ENCODE measurements at places on chromosomes 3 and 15.

DNA sequence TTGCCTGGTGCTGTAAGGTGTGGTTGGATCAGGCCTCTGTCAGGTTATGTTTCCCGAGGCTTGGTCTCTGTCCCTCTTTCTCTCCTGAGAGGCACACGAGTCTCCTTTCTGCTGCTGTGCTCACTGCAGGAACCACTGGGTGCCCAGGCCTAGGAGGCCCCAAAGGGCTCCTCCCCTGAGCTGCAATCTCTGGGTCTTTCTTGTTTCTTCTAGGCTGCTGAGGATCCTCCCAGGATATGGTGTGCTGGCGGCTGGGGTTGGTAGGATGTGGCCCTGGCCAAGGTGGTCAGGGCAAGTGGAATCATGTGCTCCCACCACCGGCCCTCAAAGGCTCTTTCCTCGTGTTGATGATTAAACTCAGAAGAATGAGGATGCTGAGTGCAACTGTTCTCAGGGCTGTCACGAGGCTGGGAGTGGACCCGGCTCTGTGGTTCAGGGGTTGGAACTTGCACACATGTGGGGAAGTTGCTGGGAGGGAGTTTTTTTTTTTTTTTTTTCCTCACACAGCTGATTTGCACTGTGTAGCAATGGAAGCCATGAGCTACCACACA is 43.6 kb upstream of the CTSH start:
- DNase-seq: no peak

DNA sequence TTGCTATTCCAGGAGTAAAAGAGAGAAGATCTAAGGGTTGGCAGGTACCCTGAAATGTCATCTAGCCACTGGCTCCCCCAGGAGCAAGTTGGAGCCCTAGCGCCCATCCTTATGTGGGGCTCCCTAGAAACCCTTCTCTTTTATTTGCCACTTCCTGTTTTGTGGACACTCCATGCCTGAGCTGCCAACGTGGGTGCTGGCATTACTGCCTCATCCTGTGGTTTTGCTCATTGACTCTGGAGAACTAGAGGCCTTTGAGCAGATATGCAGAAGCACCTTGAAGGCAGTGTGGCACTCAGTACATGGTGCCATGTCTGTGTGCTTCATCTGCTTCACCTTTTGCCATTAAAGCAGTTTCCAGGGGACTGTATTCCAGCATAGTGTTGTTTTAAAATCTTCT is 8.1 kb downstream of the EDEM1 start:
- peak; percentile 14 for DNase-seq

GRCh38 chr3:31543375-31543774 is 10.7 kb downstream of the STT3B start:
- no peak for DNase-seq

- peak; percentile 59 for DNase-seq
These were observed 18.2 kb upstream of the ZBTB20 start for GRCh38 chr3:115165266-115165665.

DNA sequence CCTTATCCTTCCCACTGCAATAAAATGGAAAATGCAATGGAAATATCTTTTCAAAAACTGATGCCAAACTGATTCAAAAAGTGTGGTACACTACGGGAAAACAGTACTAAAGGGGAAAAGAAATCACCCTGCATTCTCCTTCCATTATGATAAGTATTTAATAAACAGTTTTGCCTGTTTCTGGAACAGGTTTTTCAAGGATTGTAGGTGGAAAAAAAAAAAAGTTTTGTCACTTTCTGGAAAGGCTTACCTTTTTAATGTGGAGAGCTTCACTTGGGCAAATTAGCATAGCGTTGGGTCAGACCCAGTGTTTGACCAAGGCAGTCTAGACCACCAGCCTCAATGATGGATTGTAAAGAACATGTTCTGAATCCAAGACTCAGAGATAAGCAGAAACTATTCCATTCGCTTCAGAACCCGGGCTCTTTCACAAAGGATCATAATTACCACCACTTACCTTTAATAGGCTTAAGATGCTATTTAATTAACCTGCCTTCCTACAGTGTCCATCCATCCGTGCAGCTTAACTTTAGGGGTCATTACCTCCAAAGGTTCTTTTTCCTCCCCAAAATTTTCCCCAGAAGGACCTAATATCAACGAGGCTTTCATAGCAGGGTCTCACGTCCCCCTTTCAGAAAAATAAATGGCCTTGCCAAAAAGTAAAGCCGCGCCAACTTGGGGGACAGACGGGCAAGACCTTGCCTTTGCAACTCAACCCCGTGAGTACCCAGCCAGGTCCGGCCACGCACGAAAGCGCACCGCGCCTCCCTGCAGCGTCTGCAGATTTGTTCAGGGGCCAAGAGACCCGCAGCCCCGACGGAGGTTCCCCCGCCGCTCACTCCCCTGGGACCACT is 1.0 kb downstream of the DCBLD2 start:
- peak; percentile 9 for DNase-seq

DNA sequence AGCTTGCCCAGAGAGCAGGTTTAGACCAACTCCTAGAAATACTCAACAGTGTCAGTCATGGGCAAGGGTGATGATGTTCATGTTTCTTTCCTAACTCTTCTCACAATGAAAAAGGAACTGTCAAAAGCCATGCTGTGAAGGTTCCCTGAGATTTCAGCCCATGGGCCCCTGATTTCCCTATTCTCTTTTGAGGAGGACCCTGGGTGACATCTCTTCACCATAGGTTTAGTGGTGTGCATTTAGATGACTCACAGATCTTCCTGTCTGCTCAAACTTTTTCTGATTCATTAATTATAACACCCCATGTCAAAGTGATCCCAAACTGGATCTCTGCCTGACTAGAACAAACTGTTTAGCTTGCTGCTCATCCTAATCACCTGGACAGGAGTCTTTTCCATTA is 108.0 kb downstream of the BBX start:
- DNase-seq: no peak

GRCh38 chr3:24318677-24319287 is 175.9 kb downstream of the THRB start:
- DNase-seq: no peak

GRCh38 chr15:41512940-41513505 is 604 bp downstream of the LTK start:
- DNase-seq: peak; percentile 21

DNA sequence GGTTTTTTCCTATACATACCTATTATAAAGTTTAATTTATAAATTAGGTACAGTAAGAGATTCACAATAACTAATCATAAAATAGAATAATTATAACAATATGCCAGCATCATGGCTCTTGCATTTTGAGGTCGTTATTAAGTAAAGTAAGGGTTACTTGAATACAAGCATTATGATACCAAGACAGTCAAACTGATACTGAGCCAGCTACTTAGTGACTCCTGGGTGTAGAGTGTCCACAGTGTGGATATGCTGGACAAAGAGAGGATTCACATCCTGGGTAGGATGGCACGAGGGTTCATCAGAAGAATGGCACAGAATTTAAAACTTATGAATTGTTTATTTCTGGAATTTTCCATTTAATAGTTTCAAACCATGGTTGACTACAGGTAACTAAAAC is 157.2 kb upstream of the IL12A start:
- no peak for DNase-seq

- DNase-seq: no peak
These were observed 87.0 kb downstream of the SMAD3 start for GRCh38 chr15:67152429-67152828.

GRCh38 chr15:28919201-28919635 is 33.4 kb downstream of the APBA2 start:
- DNase-seq: peak; percentile 26

DNA sequence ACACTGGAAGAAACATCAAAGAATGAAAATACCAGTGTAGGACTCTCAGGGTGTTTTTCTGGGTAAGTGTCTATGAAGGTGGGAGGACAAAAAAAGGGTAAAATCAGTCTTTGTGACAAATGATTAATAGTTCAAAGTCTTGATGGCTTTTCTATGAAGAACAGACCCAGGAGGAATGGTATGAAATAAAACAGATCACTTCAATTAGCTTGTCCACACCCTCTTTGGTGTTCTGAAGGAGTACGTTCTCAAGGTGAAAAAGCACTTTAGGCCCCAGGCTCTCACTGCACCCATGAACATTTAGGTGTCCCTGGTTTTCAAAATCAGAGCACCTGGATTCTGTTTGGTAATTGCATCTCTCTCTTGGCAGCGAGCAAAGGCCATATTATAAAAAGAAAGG is 383.6 kb upstream of the NR2F2 start:
- no peak for DNase-seq

- DNase-seq: no peak
These were observed 65.6 kb downstream of the SYNPR start for GRCh38 chr3:63343674-63344073.

GRCh38 chr3:108136561-108137459 is 46.0 kb upstream of the CD47 start:
- no peak for DNase-seq

DNA sequence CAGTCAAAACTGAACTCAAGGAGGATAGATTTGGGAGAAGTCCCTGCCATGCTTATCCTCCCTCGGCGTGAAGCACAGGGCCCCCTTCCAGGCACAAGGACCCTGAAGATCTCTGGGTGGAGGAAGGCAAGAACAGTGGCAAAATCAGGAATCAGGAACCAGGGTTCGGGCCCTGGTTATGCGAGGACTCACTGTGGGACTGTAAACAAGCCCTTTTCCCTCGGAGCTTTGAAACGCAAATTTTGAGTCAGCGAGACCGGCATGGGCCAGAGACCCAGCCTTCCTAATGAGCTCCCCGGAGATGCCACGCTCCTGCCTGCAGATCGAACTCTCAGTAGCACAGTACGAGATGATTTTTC is 70.1 kb downstream of the SLC12A8 start:
- no peak for DNase-seq

- DNase-seq: no peak
These were observed 1238.2 kb downstream of the ROBO1 start for GRCh38 chr3:78529601-78530000.

GRCh38 chr15:70243686-70244540 is 146.2 kb upstream of the TLE3 start:
- DNase-seq: no peak

- no peak for DNase-seq
These were observed 13.7 kb upstream of the ANP32A start for GRCh38 chr15:68834346-68834745.

DNA sequence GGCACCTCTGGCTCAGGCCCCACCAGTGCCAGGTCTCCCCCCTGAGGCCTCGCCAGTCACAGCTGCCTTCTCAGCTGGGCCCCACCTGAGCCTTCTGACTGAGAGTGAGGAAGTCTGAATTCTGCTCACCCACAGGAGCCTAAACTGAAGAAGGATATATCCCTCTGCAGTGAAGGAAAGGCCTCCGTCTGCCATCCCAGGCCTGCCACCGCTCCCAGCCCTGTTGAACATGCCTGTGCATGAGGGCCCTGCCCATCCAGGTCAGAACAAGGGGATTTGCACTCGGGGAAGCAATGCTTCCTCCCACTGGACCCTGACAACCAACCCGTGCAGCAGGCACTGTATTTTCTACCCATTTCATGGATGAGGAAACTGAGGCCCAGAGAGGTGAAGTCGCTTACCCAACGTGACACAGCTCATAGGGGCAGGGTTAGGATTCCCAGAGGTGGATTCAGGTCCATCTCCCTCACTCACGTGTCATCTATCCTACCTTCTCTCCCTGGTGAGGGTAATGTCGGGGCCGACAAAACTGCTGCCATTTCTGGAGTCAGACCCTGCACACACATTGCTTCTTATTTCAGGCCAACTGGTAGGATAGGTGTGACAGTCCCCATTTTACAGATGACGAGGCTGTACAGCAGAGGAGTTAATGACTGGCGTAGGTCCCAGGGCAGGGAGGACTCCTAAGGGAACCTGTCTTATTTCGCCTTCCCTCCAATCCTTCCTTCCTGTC is 22.6 kb downstream of the ATP2B2 start:
- no peak for DNase-seq

DNA sequence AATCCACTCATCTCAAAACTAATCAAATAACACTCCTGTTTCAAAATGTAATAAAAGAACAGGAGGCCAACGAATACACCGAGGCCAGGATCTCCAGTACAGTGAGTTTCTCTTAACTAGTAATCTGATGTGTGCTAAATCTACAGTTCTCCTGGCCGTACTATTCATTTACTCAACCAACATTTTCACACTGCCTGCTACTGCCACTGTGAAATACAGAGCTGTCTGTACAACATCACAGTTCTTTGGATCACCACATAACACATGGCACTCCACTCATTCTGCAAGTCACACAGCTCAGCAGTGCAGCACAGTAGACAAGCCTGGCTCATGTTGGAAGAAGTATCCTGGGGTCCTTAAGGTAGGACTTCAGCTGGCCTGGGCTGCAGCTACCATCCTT is 21.9 kb downstream of the RIOX2 start:
- DNase-seq: no peak

GRCh38 chr3:140117096-140117526 is 182.1 kb downstream of the CLSTN2 start:
- DNase-seq: no peak

GRCh38 chr3:71360180-71360579 is 223.3 kb downstream of the FOXP1 start:
- DNase-seq: no peak

- DNase-seq: no peak
These were observed 19.8 kb downstream of the MORC1 start for GRCh38 chr3:109098079-109098644.

- no peak for DNase-seq
These were observed 346.2 kb downstream of the IGSF11 start for GRCh38 chr3:118688396-118688884.

DNA sequence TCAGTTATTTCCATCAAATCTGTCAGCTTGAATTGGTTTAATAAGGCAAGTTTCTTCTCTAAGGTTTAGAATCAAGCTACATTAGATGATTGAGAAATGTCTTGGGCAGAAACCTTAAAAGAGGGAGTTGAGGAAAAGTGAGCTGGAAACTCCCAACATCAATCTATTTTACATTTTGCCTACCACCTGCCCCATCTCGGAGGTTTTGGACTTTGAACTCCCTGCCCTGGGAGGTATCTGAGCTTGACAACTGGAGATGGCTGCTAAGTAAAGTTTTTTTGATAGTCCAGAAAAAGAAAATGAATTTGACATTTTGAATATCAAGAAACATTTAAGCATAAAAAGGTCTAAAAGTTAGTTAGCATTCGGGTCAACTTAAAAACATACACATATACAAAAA is 234.2 kb downstream of the NFKBIZ start:
- no peak for DNase-seq

DNA sequence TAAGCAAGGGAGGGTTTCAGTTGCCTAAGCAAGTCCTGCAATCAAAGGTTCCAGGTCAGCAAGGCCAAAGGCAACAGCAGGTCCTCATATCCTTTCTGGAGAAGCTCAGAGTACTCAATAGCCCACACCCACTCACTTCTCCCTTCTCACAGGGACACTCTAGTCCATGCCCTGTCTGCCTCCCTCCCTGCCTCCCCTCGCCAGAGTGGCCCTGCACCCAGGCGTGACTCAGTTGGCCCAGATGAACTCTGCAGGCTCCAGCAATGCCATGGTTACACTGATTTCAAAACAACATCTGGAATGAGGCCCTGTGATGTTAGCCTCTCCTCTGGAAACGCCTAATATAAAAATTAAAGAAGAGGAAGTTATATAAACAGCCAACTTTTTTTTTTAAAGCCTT is 32.9 kb downstream of the IL16 start:
- DNase-seq: no peak

DNA sequence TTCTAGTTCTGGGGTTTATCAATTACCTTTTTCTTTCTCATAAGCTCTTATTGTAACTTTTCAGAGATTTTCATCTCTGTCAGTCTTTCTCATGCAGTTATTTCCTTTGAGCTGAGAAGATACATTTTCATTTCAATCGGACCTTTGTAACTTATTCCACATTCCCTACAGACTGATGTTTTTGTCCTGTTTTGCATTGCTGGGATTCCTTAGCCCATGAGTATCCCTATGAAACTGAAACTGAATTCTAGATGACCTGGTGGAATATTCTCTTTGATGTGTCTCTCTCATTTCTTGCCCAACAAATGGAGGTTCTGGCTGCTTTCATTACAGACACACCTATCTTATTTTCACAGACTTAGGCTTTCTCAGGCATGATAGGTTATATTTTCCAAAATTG is 10.5 kb upstream of the EPHA6 start:
- no peak for DNase-seq

All from CD4-positive, CD25-positive, alpha-beta regulatory T cell (primary cell).